ENCODE measurements at places on chromosomes 5 and 9.

- DNase-seq = peak; percentile 28
Measured at GRCh38 chr9:136409557-136410455, 608 bp downstream of the ENTR1 start.

DNA sequence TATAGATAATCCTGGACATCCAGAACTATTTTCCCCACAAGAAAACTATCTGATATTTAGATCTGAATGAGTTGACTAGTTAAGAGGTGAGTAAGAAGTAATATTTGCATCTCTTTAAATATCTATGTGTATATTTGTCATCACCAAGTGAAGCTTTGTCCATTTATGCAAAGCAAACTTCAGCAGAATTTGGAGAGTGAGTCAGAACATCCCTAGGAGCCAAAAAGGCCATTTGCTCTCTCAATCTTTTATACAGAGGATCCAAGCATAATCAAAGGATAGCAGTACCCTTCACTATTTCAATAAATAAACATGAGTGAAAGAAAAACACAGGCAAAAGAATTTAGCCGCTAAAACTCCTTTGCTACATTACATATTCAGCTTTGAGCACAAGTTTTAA is 454.4 kb downstream of the NR2F1-AS1 start:
- no peak for DNase-seq

DNA sequence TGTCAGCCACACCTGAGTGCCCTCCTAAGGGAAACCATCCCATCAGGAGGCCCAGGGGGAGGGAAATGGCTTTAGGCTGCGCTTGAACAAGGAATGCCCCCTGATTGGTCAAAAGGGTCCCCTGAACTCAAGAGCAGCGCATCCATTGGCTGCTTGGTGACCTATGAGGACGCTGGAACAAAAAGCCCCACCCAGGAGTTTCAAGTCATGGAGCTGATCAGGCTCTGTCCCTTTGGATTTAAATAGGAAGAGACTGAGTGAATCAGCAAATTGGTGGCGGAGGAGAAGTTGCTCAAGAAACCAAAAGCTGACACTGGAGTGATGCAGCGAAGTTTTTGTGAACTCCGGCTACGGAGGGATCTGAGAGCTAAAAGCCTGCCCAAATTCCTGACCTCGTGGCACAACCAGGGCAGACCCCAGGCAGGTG is 66.7 kb downstream of the SMIM23 start:
- DNase-seq = no peak

DNA sequence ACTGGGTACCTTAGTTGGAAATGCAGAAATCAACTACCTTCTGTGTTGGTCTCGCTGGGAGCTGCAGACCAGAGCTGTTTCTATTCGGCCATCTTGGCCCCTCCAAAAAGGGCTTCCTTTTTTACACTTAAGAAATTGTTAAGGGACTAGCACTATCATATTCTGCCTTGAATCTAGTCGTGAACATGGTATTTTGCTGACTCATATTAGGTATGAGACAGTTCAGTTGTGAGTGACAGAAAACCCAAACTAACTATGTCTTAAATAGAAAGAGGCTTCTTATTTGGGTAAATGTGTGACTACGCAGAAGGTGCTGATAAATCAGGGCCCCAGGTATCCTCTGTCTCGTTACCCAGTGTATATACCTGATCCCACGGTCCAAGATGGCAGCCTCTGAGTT is 298.2 kb downstream of the EDIL3 start:
- DNase-seq = no peak

DNA sequence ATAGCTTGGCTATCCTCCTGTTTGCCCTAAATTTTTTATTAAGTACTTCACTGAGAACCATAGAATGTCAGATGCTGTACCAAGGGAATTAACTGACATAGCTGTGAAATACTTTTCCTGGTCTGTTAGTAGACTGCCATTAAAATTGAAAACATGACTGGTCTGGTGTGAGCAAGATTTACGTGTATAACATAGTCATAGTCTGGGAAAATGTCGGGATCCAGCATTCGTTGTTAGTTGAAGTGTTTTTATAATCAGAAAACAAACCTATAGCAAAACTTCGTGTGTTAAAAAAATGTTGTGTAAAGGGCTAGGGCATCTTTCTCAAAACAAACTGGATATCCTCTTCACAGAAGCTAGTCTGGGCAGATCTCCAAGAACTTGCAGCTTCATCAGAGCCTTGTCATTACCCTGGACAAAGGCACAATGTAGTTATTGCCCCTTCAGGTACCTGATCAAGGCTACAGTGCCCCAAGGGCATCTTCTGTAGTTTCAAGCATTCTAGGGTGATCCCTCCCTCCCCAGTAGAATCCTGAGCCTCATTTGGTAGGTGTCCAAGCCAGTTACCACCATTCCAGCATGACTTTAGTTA is 454.2 kb upstream of the SGCD start:
- DNase-seq = no peak

DNA sequence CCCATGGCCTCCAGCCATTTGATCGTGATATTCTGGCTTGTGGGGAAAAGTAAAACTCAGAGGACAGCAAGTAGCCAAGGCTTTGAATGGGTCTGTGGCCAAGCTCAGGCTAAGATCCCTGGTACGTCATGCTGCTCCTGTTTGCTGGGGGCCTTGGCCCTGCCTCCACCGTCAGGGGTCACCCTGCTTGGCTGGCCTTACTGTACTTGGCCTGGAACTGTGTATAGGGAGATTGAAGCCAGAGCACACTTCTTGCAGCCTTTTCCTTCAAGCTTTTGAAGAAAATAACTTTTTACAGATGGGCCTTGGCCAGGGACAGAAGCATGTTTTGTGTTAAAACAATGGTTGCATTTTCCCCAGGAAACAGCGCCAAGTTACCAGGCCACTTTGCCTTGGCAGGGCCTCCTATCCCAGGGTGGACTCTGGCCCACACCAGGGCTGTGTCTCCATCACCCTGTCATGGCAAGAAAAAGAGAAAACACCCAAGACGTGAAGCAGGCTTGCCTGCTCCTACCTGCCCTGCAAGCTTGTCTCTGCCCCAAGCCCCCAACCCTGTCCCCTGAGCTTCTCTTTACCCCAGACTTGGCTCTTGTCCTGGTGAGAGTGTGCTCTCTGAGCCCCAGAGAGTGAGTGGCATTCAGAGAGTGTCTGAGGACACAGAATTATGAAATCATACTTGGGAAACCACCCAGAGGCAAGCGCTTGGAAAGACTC is 286.9 kb downstream of the GADD45G start:
- no peak for DNase-seq

DNA sequence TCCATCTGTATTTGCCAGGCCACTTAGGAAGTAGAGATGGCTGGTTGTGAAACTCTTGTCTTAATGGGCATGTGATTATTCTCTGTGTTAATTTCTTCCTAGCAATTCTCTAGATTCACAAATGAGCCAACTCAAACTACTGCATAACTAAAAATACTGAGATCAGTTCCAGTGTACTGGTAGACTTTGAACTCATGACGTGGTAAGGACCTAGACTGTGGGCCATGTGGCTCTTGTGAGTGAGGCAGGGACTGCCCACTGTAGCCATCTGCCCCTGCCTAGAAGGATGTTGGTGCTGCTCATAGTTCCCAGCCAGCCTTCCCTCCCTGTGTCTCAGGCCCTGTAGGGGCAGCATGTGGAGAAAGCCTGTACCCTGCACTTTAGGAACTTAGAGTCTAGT is 47.4 kb downstream of the CYSTM1 start:
- DNase-seq = no peak

- no peak for DNase-seq
Measured at GRCh38 chr9:4293293-4293941, 6.5 kb downstream of the GLIS3 start.

GRCh38 chr9:124389146-124389939 is 25.9 kb downstream of the PSMB7 start:
- DNase-seq = no peak

DNA sequence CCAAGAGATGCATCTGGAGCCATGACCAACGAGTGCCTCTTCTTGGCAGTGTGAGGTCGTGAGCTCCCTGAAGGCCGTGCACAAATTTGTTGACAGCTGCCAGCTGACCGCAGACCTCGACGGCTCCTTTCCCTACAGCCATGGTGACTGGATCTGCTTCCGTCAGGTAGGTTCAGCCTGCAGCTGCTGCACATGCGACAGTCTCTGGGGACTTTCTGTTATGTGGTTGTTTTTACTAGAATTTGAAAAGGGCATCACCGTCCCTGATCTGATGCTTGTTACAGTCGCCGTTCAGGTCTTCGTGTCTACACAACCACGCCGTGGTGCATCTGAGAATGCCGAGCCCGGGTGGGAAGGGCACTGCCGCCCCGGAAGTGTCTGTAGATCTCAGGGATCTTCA is 36.5 kb upstream of the LRRC14B start:
- DNase-seq = no peak

DNA sequence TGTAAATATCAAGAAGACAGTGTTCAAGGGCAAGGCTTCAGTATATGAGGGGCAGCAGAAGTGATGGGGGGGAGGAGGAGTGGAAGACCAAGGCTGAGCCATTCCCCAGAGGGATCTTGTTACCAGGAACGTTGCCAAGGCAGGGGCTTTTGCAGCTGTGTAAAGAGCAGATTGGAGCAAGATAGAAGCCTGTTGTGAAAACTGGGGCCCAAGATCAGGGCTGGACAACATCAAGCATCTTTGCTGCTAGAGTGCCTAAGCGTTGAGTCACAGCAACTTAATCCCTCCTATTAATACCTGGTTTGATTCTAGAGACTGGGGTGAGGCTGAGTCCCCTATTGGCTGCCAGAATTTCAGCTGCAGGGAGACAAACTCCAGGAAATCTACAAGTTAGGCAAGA is 18.4 kb upstream of the ERCC6L2 start:
- DNase-seq = no peak

- DNase-seq = no peak
Measured at GRCh38 chr9:12784461-12785259, 9.8 kb downstream of the LURAP1L start.

- no peak for DNase-seq
Measured at GRCh38 chr5:88000877-88001276, 267.8 kb downstream of the TMEM161B start.

- no peak for DNase-seq
Measured at GRCh38 chr5:31027721-31028120, 165.8 kb upstream of the CDH6 start.

DNA sequence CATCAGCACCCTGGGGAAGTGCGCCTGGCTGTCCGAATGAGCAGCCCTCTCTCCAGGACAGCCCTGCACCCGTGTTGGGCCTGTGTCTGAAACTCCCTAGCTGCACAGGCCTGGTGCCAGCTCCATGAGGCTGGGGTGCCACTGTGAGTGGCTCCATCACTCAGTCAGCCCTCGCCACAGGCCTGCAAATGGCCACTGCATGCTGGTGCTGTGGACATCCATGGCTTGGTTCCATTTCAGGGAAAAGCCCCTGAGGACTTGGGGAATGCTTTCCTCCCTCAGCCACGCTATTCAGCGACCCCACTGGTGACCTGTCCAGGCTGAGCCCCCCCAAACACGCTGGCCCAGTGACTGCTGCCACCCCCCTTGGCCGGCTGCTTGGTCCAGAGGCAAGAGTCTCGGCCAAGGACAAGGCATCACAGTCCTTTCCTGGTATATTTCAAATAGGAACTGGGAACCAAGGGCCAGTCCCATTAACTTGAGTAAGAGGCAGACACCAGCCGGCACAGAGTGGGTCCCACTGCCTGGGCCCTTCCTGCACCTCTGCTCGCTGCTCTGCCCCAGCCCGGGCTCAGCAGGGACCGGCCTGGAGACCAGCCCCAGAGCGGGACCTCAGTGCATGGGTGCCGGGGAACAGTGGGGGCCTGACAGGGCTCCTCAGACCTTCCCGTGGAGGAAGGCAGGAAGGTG is 181.3 kb downstream of the AUH start:
- DNase-seq = no peak

DNA sequence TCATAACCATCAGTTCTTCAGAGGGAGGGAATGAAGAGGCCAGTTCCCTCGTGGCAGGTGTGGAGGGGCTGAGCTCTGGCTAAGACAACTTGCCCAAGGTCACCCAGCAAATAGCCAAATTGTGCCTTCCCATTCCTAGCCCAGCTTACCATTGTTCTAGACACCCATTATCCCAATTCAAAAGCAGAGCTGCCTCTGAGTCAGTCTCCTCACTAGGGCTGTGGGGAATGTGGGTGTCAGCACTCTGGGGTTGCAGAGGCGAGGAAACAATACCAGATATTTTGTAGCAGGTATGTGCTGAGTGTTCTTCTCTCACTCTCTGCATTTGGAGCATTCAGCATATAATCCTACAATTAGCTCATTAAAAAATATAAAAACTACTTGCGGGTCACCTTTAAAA is 270.8 kb downstream of the PSAT1 start:
- no peak for DNase-seq

DNA sequence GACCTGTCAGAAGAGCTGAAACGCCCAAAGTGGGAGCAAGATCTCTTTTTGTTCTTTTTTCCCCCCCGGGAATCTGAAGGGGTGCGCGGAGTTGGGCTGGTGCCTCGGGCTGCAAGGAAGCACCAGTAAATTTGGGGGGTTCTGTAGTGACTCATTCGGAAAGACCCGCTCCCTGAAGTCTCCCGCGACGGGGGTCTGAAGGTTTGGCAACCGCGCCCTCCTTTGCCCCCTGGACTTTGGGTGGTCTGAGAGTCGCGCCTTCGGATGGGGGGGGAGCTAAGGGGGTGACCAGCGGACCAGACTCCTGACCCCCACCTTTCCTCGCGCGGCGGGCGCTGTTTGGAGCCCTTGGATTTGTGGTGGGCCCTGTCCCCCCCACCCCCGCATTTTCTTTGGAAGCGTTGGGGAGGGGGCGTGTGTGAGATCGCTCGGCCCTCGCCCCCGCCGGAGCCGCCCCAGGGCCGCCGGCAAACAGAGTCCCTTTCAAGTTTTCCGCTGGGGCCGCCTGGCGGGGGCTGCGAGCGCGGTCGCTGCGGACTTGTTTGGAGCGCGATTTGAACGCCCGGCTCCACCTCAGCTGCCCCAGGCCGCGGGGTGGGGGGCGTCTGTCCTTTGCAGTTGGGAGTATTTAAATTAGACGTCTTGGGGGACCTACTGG is 2.0 kb downstream of the CXXC5 start:
- DNase-seq = no peak
